Kasumi-1 (cell line): ENCODE measurements at places on chromosomes 2 and 18.

GRCh38 chr2:190098851-190099250, 36.3 kb upstream of the MSTN start:
- no peak for DNase-seq

- no peak for DNase-seq
Observed at GRCh38 chr2:135510577-135510976, 20.4 kb downstream of the ZRANB3 start.

- DNase-seq = no peak
Observed at GRCh38 chr2:28239207-28239606, 153.5 kb upstream of the FOSL2 start.

GRCh38 chr2:84870306-84870705, 10.6 kb downstream of the TRABD2A start:
- no peak for DNase-seq

GRCh38 chr2:232339121-232340081, 39.1 kb upstream of the ALPP start:
- DNase-seq = no peak

- no peak for DNase-seq
Observed at GRCh38 chr2:67524777-67525176, 127.6 kb downstream of the ETAA1 start.

DNA sequence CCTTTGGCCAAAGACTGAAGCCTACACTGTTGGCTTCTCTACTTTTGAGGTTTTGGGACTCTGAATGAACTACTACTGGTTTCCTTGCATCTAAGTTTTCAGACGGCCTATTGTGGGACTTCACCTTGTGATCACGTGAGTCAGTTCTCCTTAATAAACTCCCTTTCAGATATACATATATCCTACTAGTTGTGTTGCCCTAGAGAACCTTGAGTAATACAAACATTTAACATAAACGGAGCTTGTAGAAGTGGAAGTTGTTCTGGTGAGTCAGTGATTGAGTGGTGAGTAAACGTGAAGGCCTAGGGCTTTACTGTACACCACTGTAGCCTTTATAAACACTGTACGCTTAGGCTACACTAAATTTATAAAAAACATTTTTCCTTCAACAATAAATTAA, 107.2 kb upstream of the CDH2 start:
- DNase-seq = no peak

GRCh38 chr2:212953170-212953920, 198.1 kb downstream of the IKZF2 start:
- DNase-seq = no peak

DNA sequence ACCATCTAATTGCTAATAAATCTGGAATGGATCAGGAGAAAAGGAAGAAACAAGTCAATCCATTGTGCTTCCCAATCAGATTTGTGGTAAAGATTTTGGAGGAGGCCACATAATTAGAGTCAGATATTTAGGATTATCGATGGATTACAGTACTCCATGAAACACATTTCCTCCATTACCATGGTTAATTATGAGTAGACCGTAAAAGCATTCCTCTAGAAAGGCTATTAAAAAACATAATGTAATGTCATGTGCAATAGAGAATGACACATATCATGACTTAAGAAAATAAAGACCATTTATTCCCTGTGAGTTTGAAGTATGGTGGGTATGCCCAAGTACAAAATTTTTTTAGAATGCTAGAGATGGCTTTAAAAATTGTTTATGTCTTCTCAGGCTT, 96.1 kb downstream of the ITGA4 start:
- DNase-seq = no peak

- no peak for DNase-seq
Observed at GRCh38 chr2:1862608-1863280, 118.4 kb upstream of the PXDN start.

DNA sequence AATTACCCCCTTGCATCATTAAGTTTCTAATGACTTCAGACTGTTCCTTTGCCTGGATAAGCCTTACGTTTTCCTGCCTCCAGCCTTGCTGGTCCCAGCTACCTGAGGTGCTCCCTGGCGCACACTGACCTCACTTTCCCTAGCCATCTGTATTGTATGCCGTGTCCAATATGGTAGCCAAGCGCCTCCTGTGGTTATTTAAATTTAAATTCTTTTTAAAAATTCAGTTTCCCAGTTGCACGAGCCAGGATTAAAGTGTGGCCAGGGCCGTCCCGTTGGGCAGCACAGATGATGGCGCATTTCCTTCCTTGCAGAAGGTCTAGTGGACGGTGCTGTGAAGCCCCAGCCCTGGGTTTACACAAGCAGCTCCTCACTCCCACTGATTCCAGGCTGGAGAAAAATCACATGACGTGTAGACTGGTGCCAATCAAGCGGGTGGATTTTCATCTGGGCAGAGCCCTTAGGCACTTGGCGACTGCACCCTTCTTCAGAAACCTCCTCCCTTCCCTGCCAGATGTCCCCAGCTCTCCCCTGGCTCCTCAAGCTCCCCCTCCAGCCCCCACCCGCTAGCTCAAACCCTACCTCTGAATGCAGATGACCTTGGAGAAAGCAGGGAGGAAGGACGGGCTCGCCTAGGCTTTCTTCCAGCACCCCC, 33.9 kb downstream of the ACKR3 start:
- no peak for DNase-seq

- DNase-seq = no peak
Observed at GRCh38 chr18:51425475-51425874, 228.0 kb upstream of the MEX3C start.

DNA sequence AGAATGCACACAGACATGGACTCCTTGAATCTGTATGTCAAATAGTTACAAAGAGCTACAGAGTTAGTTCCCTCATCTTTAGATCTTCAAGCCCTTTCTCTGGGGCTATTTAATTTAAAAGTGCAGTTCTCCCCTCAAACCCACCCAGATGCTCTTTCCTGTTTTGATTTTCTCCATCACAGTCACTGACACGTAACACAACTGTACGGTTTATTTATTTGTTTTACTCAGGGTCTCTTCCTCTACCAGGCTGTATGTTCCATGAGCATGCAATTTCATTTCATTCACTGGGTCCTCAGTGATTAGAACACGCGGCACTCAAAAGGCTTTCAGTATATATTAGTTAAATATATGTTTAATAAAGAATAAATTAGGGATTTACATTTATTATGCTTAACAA, 94.7 kb downstream of the DOCK10 start:
- DNase-seq = no peak

DNA sequence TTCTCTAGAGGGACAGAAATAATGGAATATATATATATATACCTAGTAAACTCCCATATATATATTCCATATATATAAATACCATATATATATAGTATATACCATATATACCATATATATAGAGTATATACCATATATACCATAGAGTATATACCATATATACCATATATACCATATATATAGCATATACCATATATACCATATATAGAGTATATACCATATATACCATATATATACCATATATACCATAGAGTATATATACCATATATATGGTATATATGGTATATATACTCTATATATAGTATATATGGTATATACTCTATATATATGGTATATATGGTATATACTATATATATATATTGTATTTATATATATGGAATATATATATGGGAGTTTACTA, 62.0 kb upstream of the CAVIN2 start:
- no peak for DNase-seq

DNA sequence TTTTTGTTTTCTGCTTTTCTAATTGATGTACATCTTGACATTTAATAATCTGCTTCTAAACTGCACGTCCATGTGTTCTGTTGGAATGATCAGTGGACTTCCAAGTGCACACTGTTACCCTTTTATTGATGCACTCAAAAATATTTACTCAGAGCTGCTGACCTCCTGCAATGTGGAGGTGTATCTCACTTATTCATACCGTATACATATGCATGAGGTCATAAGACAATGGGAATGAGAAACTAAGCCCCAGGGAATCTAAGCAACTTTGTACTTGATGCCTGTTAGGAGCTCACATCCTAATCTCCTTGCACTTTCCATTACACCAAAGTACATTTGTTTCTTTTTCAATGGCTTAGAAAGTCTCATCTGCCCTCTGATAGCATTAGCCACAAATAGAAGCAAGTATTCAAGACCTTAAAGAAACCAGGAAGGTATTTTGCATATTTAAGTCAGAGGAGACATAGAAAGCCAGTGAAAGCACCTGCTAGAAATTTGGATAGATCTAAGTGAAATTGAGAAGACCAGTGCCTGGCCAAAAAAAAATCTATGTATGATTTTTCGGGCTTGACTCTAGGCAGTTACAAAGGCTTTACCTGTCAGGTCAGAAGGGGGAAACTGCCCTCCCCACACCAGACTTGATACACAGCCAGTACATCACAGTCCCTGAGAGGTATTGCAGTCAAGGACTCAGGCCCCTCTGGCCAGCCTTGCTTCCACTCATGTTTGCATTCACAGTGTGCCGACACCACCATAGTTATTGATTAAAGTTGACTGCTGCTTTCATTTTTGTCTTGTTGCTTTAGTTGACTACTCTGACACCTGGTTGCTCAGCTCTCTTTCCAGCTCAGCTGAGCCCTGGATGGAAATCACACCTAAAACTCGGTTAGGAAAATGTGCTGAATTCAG, 391.7 kb upstream of the CYRIA start:
- no peak for DNase-seq

GRCh38 chr2:54321047-54321446, 65.0 kb upstream of the TSPYL6 start:
- no peak for DNase-seq

GRCh38 chr18:37309861-37310260, 255.7 kb downstream of the CELF4 start:
- DNase-seq = no peak

GRCh38 chr2:223075301-223076270, 23.6 kb downstream of the KCNE4 start:
- no peak for DNase-seq

GRCh38 chr2:1546901-1547300, 133.6 kb downstream of the TPO start:
- peak; percentile 4 for DNase-seq

GRCh38 chr18:38644875-38645641, 1079.5 kb upstream of the CELF4 start:
- DNase-seq = no peak

DNA sequence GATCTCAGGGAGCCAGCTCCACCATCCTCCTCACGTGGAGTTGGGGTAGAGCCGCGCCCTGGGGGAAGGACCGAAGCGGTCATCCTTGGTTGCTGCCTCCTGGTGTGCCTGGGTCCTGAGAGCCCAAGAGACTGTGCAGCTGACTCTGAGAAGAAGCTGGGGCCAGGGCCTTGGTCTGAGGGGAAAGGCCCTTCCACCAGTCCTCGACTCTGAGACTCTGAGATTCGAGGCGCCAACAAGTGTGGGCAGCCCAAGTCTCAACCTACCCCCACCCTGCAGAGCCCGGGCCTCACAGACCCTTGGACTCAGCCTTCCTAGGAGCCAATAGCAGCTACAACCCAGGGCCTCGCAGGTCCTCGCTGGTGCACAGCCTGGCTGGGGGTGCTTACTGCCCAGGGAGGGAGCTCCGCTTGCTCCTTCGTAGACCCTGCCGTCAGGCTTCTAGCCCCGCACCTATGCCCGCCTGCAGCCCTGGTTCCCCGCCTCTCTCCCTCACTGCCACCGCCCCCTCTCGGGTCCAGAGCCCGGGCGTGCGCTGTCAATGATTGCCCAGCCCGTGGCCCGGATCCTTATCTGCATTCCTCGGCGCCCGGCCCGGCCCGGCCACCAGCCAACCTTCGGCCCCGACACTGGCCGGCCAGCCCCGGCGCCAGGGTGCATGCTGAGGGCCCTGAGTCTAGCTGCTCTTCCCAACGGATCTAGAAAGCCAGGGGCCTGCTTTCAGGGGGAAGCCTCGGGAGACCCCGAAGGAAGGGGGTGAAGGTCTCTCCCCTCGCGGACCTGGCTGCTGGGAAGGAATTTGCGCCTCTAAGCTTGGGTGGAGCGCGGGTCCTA, 2.0 kb downstream of the IHH start:
- no peak for DNase-seq

DNA sequence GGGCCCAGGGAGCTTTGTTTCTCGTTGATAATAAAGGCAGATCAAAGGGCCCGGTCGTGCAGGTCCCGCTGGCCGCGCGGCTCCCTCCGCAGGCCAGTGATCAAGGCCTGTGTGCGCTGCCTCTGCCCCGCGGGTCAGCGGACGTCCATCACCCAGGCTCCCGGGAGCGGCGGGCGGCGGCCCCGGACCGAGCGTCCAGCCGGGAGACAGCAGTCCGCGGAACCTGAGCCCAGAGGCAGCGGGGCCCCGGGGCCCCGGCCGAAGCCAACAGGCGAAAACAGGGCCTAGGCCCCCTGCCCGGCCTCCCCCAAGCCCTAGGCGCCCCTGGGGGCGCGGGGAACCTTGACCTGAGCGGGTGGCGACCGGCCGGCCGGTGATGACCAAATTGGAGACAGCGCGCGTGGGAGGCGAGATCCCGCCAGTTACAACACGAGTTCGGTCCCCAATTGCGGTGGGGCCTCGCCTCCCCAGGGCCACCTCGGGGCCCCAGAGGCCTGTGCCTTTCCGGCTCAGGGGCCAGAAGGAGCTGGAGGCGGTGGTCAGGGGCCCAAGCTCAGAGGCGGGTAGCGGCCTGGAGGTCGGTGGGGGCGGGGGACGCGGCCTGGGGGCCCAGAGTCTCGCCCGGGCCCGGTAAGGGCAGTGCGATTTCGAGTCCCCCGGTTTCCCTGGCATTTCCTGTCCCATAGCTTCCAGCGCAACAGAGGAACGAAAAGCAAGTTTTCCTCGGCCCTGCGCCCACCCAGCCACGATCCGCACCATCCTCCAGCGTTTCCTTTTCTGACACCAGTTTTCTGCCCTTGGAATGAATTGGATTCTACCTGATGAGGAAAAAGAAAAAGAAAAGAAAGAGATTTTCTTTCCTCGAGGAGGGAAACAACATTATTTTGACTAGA, 5.9 kb downstream of the SP9 start:
- no peak for DNase-seq

DNA sequence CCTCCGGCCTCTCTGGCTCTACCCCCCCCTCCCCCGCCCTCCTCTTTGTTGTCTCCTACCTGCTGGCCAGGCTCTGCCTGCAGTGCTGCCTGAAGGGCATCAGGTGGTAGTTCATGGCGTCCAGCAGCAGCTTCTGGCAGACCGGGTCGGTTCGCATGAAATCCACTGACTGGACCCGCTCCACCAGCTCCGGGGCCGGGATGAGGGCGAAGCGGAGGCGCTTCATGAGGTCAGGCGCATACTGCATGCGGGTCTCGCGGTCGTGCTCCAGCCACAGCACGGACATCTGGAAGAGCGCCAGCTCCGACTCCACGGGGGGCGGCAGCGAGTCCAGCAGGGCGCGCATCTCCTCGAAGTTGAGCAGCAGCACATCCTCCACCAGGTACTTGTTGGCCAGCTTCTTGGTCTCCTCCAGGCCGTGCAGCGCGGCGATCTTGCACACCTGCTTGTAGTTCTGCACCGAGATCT, 3.2 kb downstream of the KLHL14 start:
- DNase-seq = no peak

- no peak for DNase-seq
Observed at GRCh38 chr2:184727813-184728212, 129.5 kb downstream of the ZNF804A start.

GRCh38 chr2:240481720-240482119, 46.3 kb downstream of the GPC1 start:
- DNase-seq = no peak

DNA sequence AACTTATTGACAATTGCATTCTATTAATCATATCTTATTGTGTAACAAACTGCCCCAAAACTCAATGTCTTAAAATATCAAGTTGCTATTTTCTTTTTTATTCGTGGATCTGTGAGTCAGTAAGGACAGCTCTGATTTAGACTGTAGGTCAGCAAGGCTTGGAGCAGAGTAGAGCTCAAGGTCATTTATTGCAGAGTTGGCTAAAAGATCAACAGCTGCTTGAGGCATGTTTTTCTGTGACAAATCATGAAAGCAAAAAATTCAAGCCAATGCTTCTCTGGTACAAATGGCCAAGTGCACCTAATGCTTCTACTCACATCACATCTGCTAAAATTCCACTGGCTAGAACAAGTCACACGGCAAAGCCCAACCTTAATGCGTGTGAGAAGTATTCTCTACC, 497.7 kb upstream of the LRATD1 start:
- DNase-seq = no peak
